ENCODE measurements at places on chromosomes 12 and 14.

- DNase-seq: no peak
Measured at GRCh38 chr12:7269273-7269672, 34.6 kb upstream of the ACSM4 start.

GRCh38 chr12:94127239-94128131, 20.9 kb upstream of the PLXNC1 start:
- DNase-seq: no peak

- no peak for DNase-seq
Measured at GRCh38 chr14:51041883-51042282, 53.0 kb downstream of the TRIM9 start.

DNA sequence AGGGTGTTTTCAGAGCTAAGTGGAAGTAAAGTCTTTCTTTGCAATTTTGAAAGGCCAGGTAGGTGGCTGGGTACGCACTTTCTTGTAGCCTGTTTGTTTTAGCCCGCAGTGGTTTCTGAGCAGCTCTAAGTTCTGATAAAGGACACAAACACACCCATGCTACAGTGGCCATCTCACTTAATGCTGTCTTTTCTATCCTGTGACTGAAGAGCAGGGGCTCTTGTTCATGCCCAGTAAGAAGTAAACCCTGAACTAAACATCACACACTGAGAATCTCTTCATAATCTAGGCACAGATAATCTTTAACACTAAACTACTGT, 427.2 kb downstream of the RAD51B start:
- DNase-seq: no peak

DNA sequence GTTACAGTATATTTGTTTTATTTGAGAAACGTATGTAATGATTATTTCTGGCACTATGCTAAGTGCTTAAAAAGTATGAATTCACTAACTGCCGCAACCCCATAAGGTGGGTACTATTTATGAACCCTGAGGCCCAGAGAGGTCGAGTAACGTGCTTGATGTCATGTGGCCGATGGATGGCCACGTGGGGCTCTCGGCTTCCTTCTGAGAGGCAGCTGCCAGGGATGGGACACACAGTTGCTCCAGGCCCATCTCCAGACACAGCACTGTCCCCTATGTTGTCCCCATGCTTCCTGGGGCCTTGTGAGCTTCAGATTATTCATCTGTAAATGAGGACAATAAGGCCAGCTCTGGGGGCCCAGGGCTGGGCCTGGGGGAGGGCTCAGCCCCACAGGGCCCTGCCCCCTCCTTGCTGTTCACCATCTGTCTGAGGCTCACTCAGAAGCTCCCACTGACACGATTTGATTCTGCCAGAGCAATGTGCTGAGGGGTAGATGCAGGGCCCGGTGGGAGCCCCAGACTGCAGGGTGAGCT, 115.0 kb downstream of the CALM1 start:
- no peak for DNase-seq

GRCh38 chr14:101908795-101909194, 55.6 kb upstream of the DYNC1H1 start:
- no peak for DNase-seq
